Activated T-cell treated with anti-CD3 and anti-CD28 coated beads for 48 hours (primary cell): ENCODE measurements at places on chromosomes 5 and 9.
A peak's percentile ranks its signal among the peaks of the same experiment; 100 is the strongest.

GRCh38 chr9:128540634-128541360, 11.6 kb upstream of the SPTAN1 start:
- no peak for DNase-seq

- no peak for DNase-seq
These were observed 31.7 kb upstream of the GRHPR start for GRCh38 chr9:37390759-37391158.

GRCh38 chr5:135073761-135074345, 39.8 kb upstream of the PITX1 start:
- no peak for DNase-seq

DNA sequence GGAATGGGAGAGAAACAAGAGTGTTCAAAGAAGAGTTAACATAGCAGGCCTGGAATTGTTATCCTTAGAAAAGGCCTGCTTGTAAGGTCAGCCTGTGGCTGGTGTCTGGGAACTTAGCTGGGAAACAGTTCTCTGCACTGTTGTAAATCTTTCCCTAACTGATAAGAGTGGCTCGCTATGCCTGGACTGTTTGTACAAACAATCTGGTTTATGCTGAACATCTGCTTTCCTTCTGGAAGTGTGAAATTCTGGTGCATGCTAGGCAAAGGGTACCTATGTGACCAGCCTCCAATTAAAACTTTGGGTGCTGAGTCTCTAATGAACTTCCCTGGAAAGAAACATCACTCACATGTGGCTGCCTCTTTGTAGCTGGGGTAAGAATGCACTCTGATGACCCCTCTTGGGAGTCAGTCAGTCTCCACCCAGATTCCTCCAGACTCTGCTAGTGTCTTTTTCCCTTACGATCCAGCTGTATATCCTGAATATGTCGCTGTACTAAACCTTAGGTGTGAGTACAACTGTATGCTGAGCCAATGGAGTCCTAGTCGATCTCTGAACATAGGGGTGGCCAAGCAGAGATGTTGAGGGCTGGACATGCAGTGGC, 16.5 kb downstream of the SPARC start:
- DNase-seq = no peak

DNA sequence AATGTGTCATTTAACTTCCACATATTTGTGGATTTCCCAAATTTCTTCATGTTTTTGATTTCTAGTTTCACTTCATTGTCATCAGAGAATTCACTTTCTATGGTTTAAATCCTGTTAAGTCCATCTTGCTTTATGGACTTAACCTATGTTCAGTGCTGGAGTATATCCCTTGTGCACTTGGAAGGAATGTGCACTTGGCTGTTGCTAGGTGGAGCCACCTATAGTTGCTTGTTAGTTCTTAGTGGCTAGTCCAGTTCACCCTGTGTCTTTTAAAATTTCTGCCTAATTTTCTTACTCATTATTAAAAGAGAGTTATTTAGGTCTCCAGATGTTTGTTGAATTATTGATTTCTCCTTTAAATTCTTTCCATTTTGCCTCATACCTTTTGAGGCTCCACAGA, 1472.5 kb upstream of the CDH6 start:
- DNase-seq = no peak

- DNase-seq = no peak
These were observed 428.6 kb downstream of the PDE4D start for GRCh38 chr5:59464969-59465368.

DNA sequence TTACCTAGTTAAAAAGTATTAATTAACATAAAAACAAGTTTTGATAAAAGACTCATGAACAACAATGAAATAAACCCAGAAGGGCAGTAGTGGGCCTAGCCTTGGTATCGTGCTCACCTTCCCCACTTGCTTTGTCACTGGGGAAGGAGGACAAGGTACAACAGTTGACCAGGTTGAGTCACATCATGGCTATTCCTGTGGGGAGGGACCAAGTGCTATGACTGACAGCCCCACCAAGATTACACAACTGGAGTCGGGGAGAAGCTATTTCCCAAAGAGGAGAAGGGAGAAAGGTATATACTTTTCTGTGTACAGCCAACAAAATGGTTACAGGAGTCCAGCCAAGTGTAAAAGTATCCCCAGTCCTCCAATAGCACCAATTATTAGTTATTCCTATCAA, 251.3 kb upstream of the RFX3 start:
- no peak for DNase-seq

- no peak for DNase-seq
These were observed 43.3 kb upstream of the MSX2 start for GRCh38 chr5:174680901-174681565.

DNA sequence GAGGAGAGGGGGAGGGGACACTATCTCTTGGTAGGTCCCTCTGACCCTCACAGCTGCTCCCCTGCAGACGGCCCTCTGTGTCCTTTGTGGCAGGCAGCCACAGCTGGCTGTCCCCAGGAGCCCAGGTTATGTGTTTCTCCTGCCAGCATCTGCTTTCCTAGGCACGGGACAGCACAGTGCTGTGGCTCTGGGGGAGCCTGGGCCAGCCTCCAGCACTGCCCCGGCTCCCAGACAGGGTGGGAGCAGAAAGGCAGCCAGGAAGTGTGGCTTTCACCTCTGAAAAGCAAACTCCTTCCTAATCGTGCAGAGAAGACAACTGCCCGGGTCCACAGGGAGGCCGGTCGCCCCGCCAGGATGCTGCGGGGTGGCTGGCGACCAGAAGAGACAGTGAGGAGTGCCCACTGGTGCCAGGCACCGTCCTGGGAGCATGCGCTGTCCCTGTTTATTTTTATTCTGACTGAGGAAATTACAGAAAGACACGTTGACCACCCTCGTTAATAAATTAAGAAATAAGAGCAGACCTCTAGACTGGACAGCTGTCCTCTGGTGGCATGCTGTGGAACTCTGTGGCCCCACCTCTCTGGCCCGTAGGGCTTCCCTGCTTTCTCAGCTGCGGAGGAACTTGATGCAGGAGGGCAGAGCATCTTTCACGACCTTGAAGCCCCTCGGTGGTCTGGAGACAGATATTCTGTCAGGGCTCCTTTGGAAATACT, 240.3 kb downstream of the FANCC start:
- DNase-seq = no peak

DNA sequence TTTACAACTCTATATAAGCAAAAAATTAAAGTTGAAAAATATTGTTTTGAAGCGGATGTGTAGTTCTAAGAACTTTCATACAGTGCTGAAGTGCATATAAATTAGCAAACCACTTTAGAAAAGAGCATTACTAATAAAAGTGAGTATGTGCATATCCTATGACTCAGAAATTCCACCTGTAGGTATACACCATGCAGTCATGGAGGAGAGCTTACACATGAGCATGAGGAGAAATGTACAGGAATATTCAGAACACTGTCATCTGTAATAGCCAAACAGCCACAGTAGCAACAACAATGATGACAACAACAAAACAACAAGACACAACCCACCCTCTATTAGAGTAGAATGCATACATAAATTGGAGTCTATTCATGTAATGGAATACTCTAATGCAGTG, 138.2 kb upstream of the ARRDC3 start:
- no peak for DNase-seq

DNA sequence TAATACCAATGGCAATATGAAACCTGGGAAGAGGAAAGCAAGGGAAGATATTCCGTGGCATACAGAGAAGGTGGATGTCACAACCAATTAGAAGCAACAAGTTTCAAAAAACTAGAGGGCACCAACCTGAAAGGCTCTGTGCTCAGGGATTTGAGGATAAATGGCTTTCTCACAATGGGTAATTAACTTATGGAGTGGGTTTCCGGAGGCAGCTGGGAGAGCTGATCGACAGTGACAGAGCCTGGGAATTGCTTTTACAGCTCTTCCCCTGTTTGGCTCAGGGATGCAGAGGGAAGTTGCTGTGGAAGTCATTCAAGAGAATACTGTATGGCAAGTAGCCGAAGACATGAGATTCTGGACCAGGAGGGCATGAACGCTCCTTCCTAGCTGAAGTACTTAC, 237.0 kb downstream of the KIF4B start:
- no peak for DNase-seq

- DNase-seq = no peak
These were observed 360.2 kb downstream of the ENC1 start for GRCh38 chr5:74280306-74280705.

GRCh38 chr5:51345106-51345505, 38.1 kb upstream of the ISL1 start:
- no peak for DNase-seq

DNA sequence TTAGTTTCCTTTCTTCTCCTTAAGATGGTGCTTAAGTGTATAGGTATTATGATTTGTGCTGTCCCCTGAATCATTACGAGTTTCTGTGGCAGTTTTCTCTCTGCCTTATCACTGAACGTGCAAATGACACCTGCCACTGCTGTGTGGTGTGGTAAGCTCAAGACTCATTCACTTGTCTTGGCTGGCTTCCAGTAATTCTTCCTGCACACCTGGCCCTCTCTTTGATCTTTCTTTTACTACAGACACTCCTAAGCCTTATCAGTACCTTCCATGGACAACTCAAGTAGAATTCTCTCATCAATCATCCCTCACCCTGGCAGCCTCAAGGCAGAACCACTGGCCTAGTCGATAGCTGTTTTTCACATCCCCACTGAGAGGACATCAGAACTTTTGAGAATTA, 82.6 kb upstream of the ADAMTS19 start:
- DNase-seq = no peak

GRCh38 chr5:93164690-93165089, 416.3 kb downstream of the NR2F1-AS1 start:
- no peak for DNase-seq

GRCh38 chr9:71549023-71549422, 219.3 kb downstream of the CEMIP2 start:
- DNase-seq = no peak

GRCh38 chr5:96229188-96229587, 203.9 kb downstream of the PCSK1 start:
- DNase-seq = no peak

DNA sequence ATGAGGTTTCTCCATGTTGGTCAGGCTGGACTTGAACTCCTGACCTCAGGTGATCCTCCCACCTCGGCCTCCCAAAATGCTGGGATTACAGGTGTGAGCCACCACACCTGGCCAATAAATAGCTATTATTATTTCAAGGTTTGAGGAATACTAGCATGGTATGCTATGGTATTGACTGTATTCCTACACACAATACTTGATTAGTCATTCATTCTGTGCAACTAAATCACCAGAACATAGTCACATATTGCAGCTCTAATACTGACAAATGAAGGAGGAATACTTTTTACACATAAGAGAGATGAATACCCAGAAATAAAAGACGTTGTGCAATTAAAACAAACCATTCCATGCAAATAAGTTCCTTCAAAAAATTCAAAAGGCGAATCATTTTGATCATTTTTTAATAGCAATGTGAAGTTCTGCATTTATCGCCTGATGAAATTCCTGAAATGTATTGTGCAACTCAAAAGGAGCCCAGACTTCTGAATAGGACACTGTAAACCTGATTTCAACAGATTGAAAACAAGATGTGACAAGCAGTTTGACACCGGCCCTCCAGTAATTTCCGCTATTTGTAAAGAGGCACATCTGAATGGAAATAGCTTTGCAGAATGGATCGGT, 687.4 kb upstream of the SEMA6A start:
- DNase-seq = no peak

- DNase-seq = no peak
These were observed 7.7 kb downstream of the NEURL1B start for GRCh38 chr5:172648755-172649154.

- no peak for DNase-seq
These were observed 603.0 kb downstream of the BNC2 start for GRCh38 chr9:16267281-16268066.

- DNase-seq = no peak
These were observed 1.2 kb downstream of the RPS14 start for GRCh38 chr5:150448334-150448733.

DNA sequence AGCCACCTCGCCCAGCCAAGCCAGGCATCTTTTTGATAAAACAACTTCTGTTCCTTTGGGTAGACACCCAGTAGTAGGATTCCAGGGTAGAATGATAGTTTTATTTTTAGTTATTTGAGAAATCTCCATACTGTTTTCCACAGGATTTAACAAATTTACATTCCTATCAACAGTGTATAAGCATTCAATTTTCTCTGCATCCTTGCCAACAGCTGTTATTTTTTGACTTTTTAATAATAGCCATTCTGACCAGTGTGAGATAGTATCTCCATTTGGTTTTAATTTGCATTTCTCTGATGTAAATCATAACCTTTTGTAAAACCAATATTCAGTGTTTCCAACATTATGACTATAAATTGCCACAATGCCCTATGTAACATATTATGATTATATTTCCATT, 28.2 kb upstream of the CCNB1 start:
- no peak for DNase-seq

DNA sequence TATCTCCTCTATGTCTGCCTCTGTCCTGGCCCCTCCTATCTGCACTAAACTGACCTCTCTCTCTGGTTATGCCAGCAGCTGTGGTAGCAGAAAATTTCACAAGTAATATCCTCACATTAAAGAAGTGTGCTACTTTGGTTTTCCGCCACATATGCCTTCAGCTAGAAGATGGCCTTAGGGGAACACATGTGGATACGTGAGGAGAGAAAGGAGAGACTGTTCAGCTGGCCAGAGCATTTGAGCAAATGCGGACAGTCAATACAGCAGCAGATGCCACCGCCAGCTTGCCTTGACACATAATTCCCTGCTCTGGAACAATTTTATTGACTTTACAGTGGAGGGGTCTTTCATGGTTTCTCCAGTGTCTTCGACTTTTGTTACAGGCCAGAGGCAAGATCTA, 434.6 kb downstream of the TAF11L14 start:
- no peak for DNase-seq

GRCh38 chr9:109181284-109181683, 14.2 kb upstream of the FRRS1L start:
- DNase-seq = peak; percentile 35

GRCh38 chr9:72925126-72925789, 27.6 kb downstream of the ALDH1A1 start:
- no peak for DNase-seq
